ENCODE measurements at places on chromosomes 3 and 15. TPM values are rescaled to one million over a fixed set of nuclear protein-coding genes. Genes with fewer than 3 reads are reported as not detected.
A peak's percentile ranks its signal among the peaks of the same experiment; 100 is the strongest.

Gene ADAMTS9
- 16.7 TPM for total RNA-seq

Gene ATP10A
- 0.67 TPM for total RNA-seq

Gene P2RY13
- total RNA-seq = 3.2 TPM

Gene CHRNA7
- 0.57 TPM for total RNA-seq

Gene TM2D3
- 18.4 TPM for total RNA-seq

DNA sequence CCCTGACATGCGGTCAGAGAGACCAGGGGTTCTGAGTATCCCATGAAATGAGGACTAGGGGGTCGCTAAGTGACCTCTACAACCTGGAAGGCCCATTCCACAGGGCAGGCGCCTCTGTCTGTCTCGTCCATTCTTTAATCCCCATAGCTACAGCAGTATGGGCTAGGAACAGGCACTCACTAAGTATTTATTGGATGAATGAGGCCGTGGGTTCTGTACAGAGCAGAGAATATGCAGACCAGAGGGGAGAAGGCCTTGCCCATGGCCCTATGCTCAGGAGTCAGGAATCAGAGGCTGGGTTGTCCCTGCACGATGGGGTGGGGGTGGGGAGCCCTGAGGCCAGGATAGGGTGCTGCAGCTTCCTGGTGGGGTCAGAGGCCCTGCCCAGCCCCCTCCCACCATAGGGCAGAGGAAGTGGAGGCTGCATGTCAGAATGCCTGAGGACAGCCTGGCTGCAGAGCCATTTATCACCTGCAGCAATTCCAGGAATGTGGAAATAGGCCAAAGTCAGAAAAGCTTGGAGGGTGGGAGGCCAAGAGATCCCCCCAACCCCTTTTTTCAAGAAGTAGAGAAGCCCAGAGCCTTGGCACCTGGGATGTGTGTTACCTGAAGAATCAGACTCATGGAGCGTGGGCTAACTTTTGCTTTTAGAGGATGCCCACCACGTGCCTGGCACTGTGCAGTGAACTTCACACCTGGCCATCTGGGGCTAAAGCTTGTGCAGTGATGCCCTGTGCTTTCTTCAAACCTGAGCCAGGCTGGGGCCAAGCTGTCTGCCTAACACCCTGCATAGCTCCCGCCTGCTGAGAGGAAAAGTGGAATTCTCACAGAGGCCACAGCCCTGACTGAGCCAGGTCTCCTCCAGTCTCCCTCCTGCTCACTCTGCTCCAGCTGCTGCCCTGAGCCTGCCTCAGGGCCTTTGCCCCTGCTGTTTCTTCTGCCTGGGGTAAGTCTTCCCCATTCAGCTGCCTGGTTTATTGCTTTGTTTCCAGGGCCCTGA is 109.4 kb downstream of the WNT7A start:
- DNase-seq = no peak

DNA sequence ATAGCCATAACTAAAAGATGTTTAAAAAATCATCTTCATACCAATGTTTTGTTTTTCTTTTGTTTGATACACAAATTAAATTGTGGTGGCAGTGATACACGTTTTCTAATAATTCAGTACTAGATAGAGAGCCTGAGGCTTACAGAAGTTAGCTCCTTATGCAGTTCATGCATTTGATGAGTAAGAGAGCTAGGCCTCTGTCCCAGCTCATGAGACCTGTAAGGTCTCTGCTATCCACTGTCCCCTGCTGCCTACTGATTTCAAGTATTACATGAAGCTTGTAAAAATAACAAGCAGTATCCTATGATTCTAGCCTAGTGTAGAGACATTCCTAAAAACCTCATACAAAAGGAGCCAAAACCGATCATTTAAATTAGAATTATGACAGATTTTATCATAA is 144.5 kb downstream of the MBNL1 start:
- no peak for DNase-seq

DNA sequence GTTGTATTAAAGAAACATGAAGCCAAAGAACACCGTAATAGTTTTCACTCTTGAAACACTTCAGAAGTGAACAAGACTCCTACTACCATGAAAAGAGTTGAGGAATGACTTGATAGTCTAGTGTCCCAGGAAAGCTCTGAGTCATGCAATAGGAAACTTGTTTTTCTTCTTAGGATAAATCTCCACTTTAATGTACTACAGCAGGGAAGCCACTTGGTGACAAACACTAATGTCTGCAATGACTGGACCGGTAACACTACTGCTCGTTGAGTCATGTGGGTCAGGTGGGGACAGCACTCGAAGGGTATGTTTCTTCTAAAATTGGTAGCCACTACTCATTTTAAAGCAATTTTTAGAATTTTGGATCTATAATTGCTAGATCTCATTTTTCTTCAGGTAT is 291.7 kb upstream of the CNTN3 start:
- DNase-seq = no peak

- DNase-seq = peak; percentile 35
These were observed 17.9 kb upstream of the TM4SF1 start for GRCh38 chr3:149395107-149396089.

DNA sequence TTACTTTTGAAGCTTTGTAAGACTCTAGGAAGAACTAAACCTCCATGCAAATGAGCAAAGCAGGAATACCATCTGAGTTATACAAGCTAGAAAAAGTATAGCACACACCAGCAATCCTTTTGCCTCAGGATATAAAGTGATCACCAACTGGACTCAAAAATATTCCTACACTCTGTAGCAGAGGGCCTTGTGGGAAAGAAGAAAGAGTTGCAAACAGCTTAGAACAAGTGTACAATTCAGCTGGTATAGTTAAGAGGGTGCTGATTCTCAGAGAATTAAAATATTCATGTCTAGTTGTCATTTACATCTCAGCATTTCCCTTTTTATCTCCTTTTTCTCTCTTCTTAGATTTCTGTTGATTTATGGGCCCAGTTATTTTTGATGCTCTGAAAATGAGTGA is 248.4 kb downstream of the GAP43 start:
- no peak for DNase-seq

GRCh38 chr3:32113566-32113965 is 7.1 kb downstream of the GPD1L start:
- no peak for DNase-seq
